ENCODE measurements at places on chromosomes 5 and 9.

- DNase-seq = no peak
Measured at GRCh38 chr9:136412962-136413361, 2.5 kb downstream of the PMPCA start.

DNA sequence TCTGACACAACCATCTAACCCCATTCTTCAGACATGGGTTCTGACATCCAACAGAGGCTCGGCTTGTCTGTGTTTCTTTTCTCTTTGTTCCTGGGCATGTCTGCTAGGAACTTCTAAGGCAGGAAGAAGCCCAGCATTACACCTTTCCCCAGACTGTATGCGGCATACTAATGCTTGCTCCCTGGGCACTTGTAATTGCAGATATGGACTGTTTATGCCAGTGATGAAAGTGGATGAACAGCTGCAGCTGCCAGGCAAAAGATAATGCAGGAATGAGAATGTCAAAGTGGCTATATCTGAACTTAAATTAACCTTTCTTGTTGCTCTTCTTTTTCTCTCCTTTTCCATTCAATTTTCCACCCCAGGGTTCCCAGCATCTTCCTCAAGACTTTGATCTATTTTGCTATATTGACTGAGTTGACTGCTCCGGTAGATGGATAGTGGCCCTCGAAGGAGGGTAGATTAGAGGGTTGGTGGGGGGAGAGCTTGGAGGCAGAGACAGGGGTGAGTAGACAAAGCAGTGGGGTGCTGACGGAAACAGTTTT is 344.4 kb downstream of the MAN2A1 start:
- no peak for DNase-seq

GRCh38 chr9:78871452-78872331 is 574.8 kb downstream of the PSAT1 start:
- peak; percentile 96 for DNase-seq

- no peak for DNase-seq
Measured at GRCh38 chr5:176890455-176891330, 8.5 kb downstream of the HK3 start.

DNA sequence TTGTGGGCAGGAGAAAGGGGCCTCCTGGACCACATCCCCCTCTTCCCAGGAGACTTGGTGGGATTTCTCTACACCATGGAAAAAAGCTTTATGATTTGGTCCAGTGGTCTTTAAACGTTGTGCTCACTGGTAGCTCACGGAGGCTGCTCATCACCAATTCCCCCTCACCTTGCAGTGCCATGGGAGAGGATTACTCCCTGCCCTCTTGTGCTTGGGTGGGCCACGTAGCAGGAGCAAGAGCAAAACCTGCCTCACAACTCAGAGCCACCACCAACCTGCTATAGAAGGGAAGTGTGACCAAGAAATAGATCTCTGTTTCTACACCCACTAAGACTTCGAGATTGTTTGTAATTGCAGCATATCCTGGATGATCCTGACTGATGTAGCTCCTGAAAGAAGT is 42.2 kb upstream of the N4BP3 start:
- no peak for DNase-seq

- no peak for DNase-seq
Measured at GRCh38 chr9:75591972-75592371, 298.5 kb upstream of the PCSK5 start.

DNA sequence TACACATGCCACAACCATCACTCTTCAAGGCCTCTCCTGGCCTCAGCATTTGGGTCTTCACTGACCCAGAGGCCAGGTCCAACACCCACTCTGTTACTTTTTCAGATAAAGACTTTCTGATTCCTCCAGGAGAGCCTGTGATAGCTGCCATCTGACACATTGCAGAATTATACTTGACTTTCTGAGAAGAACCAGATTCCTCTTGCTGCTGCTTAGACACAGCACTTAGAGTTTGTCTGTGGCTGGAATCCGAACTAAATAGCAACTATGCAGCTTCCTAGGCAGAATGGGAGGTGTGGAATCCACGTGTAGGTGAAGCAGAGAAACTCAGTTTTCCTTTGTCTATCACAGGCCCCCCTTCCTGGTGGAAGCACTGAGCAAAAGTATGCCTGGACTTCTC is 344.7 kb upstream of the SLC30A5 start:
- DNase-seq = no peak

GRCh38 chr5:147509710-147510651 is at the start of gene DPYSL3:
Gene DPYSL3 (minus strand): TSS chr5:147510068. CDS start chr5:147509858, 210 bp downstream.
- peak; percentile 80 for DNase-seq

GRCh38 chr9:110995420-110996340 is 42.6 kb downstream of the LPAR1 start:
- peak; percentile 64 for DNase-seq

DNA sequence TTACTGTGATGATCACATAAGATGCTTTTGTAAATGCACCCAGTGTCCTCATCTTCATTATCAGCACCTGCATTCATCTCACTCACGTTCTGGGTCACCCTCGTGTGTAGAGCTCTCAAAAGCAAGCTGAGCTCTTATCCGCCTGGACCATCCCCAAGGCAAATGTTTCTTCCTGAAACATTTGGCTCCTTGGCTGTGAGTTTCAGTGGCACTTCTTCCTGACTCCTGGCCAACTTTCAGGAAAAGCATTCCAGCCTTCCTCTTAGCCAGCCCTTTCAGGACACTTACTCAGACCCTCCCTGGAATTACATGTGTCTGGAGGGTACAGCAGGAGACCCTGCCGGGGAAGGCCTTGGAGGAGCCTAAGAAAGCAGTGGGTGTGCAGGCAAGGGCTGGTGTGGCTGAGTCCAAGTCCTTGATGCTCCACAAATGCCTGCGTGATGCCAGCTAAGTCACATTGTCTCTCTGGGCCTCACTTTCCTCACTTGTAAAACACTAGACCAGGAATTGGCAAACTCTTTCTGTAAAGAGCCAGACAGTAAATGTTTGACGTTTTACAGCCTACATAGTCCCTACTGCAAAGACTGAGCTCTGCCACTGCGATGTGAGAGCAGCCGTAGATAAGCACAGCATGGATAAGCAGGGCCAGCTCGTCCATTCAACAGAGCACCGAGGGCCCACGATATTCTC is 72.1 kb downstream of the PDE6A start:
- DNase-seq = no peak

- peak; percentile 61 for DNase-seq
Measured at GRCh38 chr9:113309204-113309813, 6.1 kb upstream of the RNF183 start.

- DNase-seq = no peak
Measured at GRCh38 chr5:173554989-173555705, 61.3 kb downstream of the BOD1 start.

GRCh38 chr9:34862043-34862442 is 96.0 kb upstream of the PHF24 start:
- no peak for DNase-seq

DNA sequence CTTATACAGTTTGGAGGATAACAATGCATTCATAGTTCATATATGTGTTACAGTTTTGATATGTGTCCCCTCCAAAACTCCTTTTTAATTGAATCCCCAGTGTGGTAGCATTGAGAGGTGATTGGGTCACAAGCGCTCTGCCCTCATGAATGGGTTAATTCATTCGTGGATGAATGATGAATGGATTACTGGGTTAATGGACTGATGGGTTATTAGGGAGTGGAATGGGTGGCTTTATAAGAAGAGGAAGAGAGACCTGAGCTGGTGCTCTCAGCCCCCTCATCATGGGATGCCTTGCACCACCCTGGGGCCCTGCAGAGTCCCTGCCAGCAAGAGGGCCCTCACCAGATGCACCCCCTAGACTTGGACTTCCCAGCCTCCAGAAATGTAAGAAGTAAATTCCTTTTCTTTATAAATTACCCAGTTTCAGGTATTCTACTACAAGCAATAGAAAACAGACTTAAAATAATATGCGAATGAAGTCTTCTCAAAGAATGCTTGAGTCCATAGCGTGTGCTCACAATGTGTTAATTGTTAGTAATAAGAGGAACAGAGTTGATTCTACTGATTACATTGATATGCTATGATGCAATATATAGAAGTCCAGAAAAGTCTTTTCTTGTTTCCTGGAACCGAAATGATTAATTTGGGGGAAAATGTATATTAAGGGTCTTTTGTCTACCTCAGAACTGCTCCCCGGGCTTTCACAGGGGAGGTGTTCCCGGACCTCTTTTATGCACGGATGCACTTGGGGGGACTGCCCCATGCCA is 190.2 kb downstream of the ERCC6L2 start:
- DNase-seq = no peak

DNA sequence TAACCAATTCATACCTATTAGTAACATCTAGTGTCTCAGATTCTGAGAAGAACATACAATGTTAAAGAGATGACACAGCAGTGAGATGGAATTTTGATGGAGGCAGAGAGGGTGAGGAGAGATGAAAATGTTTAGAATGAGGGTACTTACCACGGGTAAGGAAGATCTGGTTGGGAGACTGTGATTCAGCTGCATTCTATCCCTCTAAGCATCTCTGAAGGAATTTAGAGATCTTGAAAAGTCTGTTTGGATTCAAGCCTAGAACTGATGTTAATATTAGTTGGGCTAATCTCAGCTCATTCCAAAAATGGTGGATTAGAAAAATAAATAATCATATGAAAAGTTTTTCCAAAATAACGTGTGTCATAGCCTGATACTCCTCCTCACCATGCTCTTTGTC is 191.5 kb upstream of the CLINT1 start:
- peak; percentile 58 for DNase-seq

Data from EH (cell line).